Sigmoid colon (tissue), 7 donors: ENCODE measurements at places on chromosomes 3 and 15. TPM values are rescaled to one million over a fixed set of nuclear protein-coding genes. Genes with fewer than 3 reads are reported as not detected.

The MAGI1 gene
- polyA plus RNA-seq, result 10.2 TPM

DNA sequence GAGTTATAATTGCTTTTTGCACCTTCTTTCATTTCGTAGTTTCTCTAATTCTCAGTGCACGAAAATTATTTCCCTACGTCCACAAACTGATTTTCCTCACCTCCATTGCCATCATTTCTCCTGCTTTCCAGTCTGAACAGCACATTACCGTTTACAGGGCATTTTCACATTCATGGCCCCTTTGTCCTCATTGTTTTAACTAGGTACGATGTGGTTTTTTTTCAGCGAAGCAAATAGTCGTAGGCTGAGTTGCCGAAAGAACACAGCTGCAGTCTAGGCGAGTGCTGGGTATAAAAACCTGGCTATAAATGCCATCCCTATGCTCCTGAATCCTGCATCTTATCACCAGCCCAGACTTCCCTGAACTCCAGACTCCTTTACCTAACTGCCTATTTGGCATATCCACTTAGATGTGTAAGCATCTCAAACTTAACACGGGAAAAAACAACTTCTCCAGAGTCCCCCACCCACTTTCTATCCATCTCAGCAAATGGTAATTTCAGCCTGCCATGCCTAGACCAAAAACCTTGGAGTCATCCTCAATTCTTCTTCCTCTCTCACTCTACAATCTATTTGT is 691 bp upstream of the FSIP1 start:
- no peak for DNase-seq

The PTPRG gene
- polyA plus RNA-seq, result 0.69 TPM

The PLA2G4D gene
- polyA plus RNA-seq, result not detected

The CKMT1B gene
- polyA plus RNA-seq, result 128 TPM

DNA sequence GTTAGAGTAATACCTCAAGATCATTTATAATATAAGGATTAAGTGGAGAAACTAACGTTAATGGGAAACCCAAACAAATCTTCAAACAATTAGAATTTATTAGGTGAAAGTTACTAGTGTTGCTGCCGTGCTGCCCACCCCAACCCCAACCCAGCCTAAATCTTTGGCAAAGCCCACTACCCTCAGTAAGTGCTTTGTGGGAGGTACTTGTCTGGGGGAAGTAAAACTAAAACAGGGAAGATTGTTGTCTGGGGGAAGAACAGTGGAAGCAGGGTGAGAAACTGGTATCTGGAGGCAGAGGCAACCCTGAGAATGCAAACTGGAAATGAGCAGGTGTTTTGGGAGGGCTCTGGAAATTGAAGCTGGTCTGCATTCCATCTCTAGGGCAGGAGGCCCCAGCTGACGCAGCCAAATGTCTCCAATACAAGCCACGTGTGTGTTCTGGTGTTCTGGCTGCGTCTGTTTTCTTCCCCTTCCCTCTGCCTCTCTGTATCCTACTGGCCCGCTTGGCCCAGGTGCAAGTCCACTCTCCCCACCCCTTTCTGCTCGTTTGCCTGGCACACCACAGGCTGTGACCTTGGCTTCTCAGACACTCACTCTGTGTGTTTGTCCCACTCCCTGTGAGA is 32.7 kb downstream of the FEM1B start:
- DNase-seq, result no peak

The FBXW12 gene
- not detected for polyA plus RNA-seq

The CPNE9 gene
- polyA plus RNA-seq, result not detected

- no peak for DNase-seq
Observed at GRCh38 chr15:39429898-39430357, 151.0 kb upstream of the THBS1 start.
